ENCODE measurements at places on chromosomes 6 and 20. TPM values are rescaled to one million over a fixed set of nuclear protein-coding genes. Genes with fewer than 3 reads are reported as not detected.

Gene RAET1L
- total RNA-seq: not detected

- no peak for DNase-seq
Observed at GRCh38 chr20:53970232-53970631, 100.2 kb downstream of the BCAS1 start.

DNA sequence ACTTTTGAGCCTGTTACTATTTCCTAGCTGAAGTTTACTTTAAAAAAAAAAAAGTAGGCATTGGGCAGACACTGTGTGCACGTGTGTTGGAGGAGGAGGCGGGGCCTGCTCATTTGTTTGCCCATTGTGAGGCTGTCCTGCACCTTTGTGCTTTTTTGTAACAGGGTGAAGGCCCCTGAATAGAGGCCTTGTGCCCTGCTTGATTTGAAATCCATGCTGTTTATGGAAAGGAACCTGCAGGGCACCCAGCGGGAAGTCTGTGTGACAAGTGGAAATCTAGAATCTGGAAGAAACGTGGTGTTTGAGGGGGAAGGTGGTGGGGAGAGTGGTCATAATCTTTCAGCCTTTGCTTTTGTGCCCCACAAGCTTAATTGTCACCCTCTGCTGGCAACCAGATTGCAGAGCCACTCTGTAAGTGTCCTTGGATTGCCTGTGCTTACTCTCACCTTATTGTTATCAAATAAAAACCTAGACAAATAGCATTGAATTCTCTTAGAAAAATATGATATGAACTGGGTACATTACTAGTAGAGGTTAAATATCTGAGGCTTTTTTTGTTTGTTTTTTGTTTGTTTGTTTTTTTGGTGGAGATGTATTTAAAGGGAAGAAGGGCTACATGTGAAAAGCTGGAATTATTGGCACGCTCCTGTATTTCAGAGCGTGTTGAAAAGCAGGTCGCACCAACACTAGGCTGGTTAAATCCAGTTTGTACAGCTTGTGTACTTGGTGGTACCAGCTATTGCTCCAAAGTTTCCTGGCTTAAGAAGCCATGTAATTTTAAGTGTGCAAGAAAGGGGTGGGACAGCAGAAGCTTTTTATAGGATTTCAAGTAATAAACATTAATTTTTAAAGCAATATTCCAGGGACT lies 156.3 kb downstream of the ARID1B start:
- DNase-seq: no peak

DNA sequence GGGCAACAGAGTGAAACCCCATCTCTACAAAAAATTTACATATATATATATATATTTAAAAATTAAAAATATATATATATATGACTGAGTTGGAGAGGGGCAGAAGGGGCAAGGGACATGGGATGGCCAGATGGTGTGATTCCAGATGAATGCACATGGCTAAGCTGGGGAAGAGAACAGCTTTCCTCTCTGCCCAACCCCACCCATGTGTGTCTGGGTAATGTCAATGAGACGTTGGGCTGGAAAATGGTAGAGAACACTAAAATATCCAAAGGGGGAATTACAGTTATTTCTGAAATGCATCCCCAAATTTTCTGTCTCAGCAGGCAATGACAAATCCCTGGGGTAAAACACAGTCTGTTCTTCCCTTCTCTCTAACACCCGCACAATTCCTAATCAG lies 31.2 kb upstream of the CCND3 start:
- no peak for DNase-seq

Gene MTFR2
- total RNA-seq: 35.8 TPM

GRCh38 chr6:38443352-38444144 lies 196.2 kb downstream of the BTBD9 start:
- DNase-seq: peak; percentile 41

DNA sequence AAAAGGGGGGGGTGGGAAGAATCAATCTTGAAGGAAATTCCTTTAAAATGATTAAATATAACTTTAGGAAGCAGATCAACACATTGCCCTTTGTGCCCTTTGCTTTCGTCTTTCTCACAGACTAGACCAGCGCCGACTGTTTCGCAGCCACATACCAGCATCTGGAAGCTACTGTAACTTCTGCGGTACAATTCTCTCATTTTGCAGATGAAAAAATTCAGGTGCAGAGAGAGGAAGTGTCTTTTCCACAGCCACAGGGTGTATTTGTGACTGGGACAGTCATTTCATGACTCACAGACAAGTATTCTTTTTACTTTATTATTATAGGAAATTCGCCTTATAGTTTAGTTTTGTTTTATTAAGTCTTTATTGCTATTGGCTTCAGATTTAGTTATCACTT lies 84.2 kb downstream of the UST start:
- peak; percentile 74 for DNase-seq

Gene NTSR1
- not detected for total RNA-seq

Gene ARMH2
- total RNA-seq: 0.28 TPM

DNA sequence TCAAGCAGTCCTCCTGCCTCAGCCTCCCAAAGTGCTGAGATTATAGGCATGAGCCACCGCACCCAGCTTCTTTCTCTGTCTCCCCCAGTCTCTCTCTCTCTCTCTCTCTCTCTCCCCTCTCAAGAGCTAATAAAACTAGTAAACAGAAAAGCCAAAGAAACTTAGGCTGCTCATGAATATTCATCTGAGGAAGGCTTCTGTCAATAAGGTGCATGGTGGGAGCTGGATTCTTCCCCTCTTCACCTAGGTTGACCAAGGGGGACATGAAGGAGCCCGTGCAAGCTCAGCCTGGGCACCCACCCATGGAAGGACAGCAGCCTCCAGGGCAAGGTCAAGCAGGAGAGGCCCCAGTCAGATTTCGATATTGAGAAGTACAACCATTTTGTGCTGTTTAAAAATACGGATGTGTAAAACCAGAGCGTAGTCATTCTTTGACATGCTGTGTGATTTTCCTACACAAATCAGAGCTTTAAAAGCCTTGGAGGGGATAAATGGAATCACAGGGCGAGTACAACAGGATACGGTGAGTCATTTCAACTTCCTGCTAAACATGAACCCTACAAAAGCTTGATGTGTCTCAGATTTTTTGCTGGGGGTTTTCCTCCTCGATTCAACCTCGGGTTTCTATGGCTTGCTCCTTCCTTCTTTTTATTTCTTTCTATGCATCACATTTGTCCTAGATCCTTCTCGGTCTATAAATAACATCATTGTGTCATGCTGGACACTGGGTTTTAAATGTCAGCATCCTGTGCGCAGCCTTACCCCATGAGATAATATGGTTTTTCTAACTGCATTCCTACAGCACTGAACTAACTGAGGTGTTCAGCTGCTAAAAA lies 368.9 kb upstream of the JARID2 start:
- DNase-seq: peak; percentile 52

Gene TRIM15
- not detected for total RNA-seq

- DNase-seq: no peak
Observed at GRCh38 chr20:52447225-52447551, 255.6 kb upstream of the ZFP64 start.

GRCh38 chr20:11906626-11907480 lies 10.8 kb upstream of the BTBD3 start:
- DNase-seq: no peak

DNA sequence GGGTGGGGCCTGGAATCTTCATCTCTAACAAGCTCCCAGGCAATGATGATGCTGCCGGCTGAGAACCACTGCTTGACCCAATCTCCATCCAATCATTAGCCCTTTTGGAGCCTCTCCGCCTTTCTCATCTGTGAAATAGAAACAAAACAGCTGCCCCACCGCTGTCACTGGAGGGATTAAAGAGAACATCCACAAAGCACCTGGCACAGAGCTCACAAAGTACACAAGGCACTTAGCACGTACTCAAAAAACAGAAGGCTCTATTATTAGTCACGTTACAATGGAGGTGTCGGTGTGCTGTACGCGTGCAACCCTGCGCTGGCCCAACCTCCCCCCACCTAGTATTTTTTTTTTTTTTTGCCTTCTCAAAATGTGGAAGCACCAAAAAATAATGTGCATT lies 213.5 kb upstream of the ARID1B start:
- no peak for DNase-seq

DNA sequence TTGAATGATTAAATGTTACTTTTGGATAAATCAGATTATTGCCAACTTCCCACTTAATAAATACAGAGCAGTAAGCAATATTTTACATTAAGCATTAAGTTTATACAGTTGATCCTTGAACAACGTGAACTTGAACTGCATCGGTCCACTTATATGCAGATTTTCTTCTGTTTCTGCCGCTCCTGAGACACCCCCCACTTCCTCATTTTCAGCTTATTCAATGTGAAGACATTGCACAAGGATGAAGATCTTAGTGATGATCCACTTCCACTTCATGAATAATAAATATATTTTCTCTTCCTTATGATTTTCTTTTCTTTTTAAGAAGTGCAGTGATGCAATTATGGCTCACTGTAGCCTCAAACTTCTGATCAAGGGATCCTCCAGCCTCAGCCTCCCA lies 167.2 kb downstream of the LINC00237 start:
- no peak for DNase-seq

DNA sequence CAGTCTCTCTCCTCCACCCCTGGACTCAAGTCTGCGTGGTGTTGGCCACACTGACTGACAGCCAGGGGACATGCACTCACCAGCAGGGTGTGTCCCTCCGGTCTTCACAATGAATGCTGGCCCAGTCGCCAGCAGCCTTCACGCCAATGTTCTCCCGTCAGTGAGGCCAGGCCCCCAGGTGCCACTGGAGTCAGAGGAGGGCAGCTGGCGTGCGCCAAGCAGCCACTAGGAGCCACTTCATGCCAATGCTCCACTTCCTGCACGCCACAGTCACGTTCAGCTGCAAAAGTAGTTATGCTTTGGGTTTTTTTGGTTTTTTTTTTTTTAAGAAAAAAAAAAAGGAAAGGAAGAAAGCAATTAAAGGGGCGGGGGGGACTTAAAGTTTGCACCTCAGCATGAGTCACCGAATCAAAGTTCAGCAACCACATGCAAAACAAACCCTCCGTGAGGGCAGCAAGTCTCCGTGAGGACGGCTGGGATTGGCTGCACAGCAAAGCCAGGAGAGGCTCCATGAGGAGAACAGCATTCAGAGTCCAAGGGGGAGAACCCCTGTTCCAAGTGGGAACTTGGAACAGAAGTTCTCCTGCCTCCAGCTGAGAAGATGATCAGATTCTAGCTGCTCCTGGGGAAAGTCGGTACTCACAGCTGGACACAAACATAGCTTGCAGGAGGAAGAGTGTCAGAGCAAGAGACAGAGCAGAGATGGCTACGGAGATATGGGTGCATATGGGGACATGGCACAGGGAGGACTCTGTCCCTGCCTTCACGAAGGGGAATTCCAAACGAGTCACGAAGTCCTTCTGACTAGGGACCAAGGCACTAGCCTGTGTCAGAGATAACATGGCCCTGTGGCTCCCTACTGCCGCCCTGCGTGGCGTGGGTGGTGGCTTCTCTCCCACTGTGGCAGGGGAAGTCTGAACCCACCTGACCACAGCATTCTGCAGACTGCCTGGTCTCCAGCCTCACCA lies at the start of gene ZC3H12D:
Gene ZC3H12D (minus strand): TSS at position 282 of the 968 bp plus-strand sequence. CDS start 10,471 bp downstream, outside the sequence.
- peak; percentile 90 for DNase-seq

GRCh38 chr6:135182071-135183001 lies 1.2 kb downstream of the MYB start:
- DNase-seq: peak; percentile 65

GRCh38 chr6:10595731-10596664 lies 74.8 kb downstream of the GCNT2 start:
- no peak for DNase-seq

DNA sequence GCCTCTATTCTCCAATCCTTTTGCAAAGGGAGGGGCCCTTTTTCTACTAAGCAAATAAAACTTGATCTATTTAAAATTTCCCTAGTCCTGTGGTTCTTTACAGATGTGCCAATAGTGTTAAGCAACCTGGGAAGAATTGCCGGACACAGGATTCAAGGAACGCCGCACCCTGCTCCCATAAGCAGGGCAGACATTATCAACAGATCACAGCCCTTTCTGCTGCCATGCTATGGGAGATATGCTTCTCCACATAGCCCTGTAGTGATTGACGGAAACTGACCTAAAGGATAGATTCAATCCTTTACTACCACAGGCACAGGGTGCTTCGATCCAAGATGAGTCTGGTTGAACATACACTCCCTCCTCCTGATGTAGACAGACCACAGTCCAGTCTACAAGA lies 118.4 kb upstream of the TRAF3IP2 start:
- no peak for DNase-seq

GRCh38 chr6:118735320-118735719 lies 83.9 kb upstream of the CEP85L start:
- DNase-seq: no peak

Gene HCRTR2
- not detected for total RNA-seq

DNA sequence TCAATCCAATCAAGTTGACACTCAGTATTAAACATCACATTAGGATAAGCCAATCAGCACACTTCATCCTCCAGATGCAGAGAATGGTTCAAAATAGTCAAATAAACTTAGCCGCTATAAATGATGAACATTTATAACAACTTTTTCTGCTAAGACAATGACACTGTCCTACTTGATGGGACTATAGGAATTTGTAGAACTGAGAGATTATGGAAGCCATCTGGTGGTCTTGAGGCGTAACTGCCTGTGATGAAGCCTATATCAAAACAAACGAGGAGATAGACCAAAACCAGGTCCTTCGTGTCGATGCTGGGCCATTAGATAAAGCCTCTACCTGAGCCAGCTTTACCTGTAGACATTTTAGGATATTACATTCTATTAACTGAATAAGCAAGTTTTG lies 631.1 kb downstream of the COL12A1 start:
- DNase-seq: no peak

- peak; percentile 72 for DNase-seq
Observed at GRCh38 chr6:143060806-143061596, at the start of gene AIG1. TSS of gene AIG1 (plus strand) at chr6:143060889. CDS start at chr6:143060926, 37 bp downstream.

- DNase-seq: no peak
Observed at GRCh38 chr6:39494998-39495397, 172.5 kb upstream of the KCNK16 start.

All from activated CD8-positive, alpha-beta memory T cell treated with anti-CD3 and anti-CD28 coated beads, Interleukin-2, amount 10 ng/mL, durations not matched to agents 7 days and 5 days (primary cell).